ENCODE measurements at places on chromosomes 16 and 17. TPM values are rescaled to one million over a fixed set of nuclear protein-coding genes. Genes with fewer than 3 reads are reported as not detected.
A peak's percentile ranks its signal among the peaks of the same experiment; 100 is the strongest.

- no peak overlapping the region for H3K4me3 ChIP-seq
- H3K27me3 ChIP-seq: no peaks in the 10 kb centered on the region
- no peak overlapping the region for H3K27ac ChIP-seq
- DNase-seq: no peak
- no peaks in the 10 kb centered on the region for H3K4me1 ChIP-seq
These were observed 7.8 kb downstream of the ABR start for GRCh38 chr17:1171953-1172352.

DNA sequence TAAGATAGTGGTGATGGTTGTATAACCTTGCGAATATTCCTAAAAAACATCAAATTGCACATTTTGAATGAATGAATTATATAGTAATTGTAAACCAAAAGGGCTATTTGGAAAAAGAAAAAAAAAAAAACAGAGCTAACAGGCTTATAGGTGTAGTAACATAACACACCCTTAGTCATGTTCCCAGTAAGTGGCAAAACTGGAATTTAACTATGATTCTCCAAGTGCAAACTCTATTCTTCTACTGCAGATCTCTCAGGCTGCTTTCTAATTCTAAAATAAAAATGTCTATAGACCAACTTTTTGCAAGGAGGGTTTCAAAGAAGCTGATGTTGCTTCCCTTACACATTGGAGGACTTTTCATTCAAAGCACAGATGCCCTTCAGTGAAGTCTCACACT lies 293.2 kb upstream of the MON1B start:
- H3K4me3 ChIP-seq: no peak overlapping the region
- H3K27ac ChIP-seq: no peak overlapping the region
- H3K36me3 ChIP-seq: no peaks in the 10 kb centered on the region
- no peaks in the 10 kb centered on the region for H3K4me1 ChIP-seq

GRCh38 chr17:8326511-8327302 lies 12.9 kb upstream of the ODF4 start:
- no peak overlapping the region for H3K27ac ChIP-seq
- H3K27me3 ChIP-seq: peaks cover 42% of the 10 kb centered on the region
- peaks cover 15% of the 10 kb centered on the region for H3K4me1 ChIP-seq

The SNAI3 gene
- 3.5 TPM for total RNA-seq

GRCh38 chr17:1197781-1198490 lies 18.2 kb upstream of the ABR start:
- H3K4me1 ChIP-seq: peaks cover 56% of the 10 kb centered on the region
- peak; percentile 24 for DNase-seq
- no peaks in the 10 kb centered on the region for H3K36me3 ChIP-seq
- H3K27me3 ChIP-seq: no peaks in the 10 kb centered on the region
- no peak overlapping the region for H3K4me3 ChIP-seq

The FNDC8 gene
- total RNA-seq: not detected

DNA sequence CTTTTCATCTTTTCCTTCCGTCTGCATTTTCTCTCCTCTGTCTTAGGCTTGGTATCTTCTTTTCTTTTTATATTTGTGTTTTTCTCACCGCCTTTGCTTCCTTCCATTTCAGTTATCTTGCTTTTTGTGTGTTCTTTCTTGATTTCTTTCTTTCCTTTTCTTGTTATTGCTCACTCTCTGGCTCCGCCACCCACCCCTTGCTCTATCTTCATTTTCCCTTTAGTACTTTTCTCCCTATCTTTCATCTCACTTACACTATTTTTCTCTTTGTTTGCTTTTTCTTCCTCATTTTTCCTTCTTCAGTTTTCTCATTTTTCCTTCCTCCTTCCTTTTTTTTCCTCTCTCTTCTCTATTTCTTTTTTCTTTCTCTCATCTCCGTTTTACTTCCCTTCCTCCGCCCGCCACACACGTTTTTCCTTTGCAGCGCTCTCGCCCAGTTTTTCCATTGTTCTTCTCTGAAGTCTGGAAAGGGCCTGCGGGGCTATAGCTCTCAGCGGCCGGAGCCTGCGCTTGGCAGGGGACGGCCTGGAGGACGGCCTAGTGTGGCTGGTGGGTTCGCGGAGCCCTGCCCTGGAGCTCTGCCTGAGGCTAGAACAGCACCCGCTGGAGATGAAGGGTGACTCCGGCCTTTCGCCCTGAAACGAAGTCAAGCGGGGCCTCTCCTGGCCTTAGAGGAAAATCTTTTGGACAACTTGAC lies 5.2 kb upstream of the HOXB13 start:
- no peak overlapping the region for H3K27ac ChIP-seq
- peaks cover 29% of the 10 kb centered on the region for H3K4me1 ChIP-seq
- H3K36me3 ChIP-seq: no peaks in the 10 kb centered on the region
- H3K4me3 ChIP-seq: no peak overlapping the region

The RASD1 gene
- 2.0 TPM for total RNA-seq

The RGS11 gene
- total RNA-seq: not detected

Data from CD4-positive, alpha-beta T cell (primary cell).